GM23248 (cell line): ENCODE measurements at places on chromosomes 7 and 10.
A peak's percentile ranks its signal among the peaks of the same experiment; 100 is the strongest.

- H3K27ac ChIP-seq = no peak overlapping the region
- no peak overlapping the region for H3K4me3 ChIP-seq
- peaks cover 13% of the 10 kb centered on the region; the same call in 1 of the 2 replicates for H3K27me3 ChIP-seq
- no peak for DNase-seq
Observed at GRCh38 chr7:101620991-101621390, 8.1 kb downstream of the MYL10 start.

- no peak overlapping the region for H3K27ac ChIP-seq
- peaks cover 46% of the 10 kb centered on the region for H3K4me1 ChIP-seq
- H3K4me3 ChIP-seq = no peak overlapping the region
- no peak for DNase-seq
Observed at GRCh38 chr10:22615819-22616499, 98.4 kb downstream of the PIP4K2A start.

GRCh38 chr7:152093717-152094116 lies 68.2 kb downstream of the GALNT11 start:
- no peaks in the 10 kb centered on the region for H3K27me3 ChIP-seq
- DNase-seq = no peak
- H3K4me1 ChIP-seq = no peaks in the 10 kb centered on the region
- H3K27ac ChIP-seq = no peak overlapping the region
- no peak overlapping the region for H3K4me3 ChIP-seq

- peak; percentile 83 for DNase-seq
- no peaks in the 10 kb centered on the region for H3K4me1 ChIP-seq
- no peak overlapping the region for H3K27ac ChIP-seq
- H3K27me3 ChIP-seq = peaks cover 12% of the 10 kb centered on the region; the same call in 1 of the 2 replicates
Observed at GRCh38 chr10:13074563-13075451, 25.2 kb upstream of the OPTN start.

DNA sequence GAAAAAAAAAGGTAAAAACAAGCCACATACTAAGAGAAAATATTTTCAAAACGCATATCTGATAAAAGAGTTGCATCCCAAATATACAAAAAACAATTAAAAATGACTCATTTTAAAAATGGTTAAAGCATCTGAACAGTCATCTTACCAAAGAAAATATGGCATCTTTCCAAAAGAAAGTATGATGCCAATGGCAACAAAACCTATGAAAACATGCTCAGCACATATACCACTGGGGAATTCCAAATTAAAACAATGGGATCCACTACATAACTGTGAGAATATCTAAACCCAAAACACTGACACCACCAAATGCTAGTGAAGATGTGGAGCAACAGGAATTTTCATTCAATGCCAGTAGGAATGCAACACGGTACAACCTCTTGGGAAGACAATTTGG lies 39.3 kb downstream of the VSTM2A start:
- no peaks in the 10 kb centered on the region for H3K36me3 ChIP-seq
- H3K4me3 ChIP-seq = no peak overlapping the region
- no peaks in the 10 kb centered on the region for H3K4me1 ChIP-seq

DNA sequence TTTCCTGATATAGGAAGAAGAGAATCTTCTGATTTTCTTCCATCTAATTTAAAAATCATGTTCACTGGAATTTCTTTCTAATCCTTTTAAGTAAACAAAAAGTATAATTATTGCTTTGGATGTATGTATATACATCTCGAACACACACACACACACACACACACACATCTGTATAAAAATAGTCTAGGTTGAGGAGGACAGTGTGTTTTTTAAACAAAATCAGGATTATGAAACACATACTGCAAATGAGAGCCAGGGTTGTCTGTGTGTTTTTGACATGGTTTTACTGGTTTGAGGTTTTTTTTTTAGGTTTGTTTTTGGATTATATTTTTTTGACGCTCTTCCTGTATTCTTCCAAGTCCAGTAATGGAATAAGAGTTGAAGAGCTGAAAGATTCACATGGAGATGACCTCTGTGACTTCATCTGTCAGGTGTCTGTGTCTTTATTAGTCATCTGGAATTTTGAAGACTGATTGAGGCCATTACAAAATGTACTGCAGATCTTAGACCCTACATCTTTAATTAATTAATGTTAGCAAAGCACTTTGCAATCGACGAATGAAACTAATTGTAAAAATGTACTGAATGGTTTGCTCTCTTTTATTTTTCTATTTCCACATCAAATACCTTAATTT lies 237.1 kb downstream of the SUGCT start:
- H3K27ac ChIP-seq = no peak overlapping the region
- H3K36me3 ChIP-seq = no peaks in the 10 kb centered on the region
- H3K27me3 ChIP-seq = no peaks in the 10 kb centered on the region

- peaks cover 22% of the 10 kb centered on the region for H3K4me1 ChIP-seq
- no peaks in the 10 kb centered on the region for H3K27me3 ChIP-seq
- H3K36me3 ChIP-seq = no peaks in the 10 kb centered on the region
- no peak overlapping the region for H3K4me3 ChIP-seq
- H3K27ac ChIP-seq = peak overlapping the region; percentile 41
Observed at GRCh38 chr7:84637568-84638338, 443.2 kb upstream of the SEMA3A start.

GRCh38 chr10:112872728-112873127 lies 77.3 kb upstream of the TCF7L2 start:
- H3K4me3 ChIP-seq = no peak overlapping the region
- no peaks in the 10 kb centered on the region for H3K27me3 ChIP-seq
- no peak for DNase-seq
- H3K4me1 ChIP-seq = peaks cover 8% of the 10 kb centered on the region; the same call in 1 of the 2 replicates

DNA sequence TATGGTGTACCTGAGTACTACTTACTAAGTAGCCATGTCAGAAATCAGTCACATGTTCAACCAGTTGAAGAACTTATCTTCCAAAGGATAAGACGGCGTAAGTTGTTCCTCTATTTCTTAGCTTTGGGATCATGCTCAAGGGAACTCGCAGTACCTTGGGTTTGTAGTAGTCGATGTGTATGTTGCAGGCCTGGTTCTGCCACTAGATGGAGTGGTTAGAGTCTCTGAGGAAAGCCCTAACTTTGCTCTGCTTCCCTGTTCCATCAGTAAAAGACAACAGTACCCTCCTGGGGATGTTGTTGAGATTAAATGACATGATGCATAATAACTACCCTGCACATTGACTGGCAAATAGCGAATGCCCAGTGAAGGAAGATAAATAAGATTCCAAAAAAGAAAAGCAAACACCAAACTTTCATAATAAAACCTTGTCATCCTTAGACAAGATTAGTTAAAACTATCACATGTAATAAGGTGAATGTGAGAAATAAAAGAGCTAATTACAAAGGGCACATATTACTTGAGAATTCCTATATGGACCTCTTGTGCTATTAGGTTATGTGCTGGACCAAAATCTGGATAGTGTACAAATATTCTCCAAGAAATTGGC lies 165.9 kb downstream of the ABCA13 start:
- peak; percentile 37 for DNase-seq
- no peaks in the 10 kb centered on the region for H3K36me3 ChIP-seq
- H3K27ac ChIP-seq = no peak overlapping the region
- H3K4me3 ChIP-seq = no peak overlapping the region

DNA sequence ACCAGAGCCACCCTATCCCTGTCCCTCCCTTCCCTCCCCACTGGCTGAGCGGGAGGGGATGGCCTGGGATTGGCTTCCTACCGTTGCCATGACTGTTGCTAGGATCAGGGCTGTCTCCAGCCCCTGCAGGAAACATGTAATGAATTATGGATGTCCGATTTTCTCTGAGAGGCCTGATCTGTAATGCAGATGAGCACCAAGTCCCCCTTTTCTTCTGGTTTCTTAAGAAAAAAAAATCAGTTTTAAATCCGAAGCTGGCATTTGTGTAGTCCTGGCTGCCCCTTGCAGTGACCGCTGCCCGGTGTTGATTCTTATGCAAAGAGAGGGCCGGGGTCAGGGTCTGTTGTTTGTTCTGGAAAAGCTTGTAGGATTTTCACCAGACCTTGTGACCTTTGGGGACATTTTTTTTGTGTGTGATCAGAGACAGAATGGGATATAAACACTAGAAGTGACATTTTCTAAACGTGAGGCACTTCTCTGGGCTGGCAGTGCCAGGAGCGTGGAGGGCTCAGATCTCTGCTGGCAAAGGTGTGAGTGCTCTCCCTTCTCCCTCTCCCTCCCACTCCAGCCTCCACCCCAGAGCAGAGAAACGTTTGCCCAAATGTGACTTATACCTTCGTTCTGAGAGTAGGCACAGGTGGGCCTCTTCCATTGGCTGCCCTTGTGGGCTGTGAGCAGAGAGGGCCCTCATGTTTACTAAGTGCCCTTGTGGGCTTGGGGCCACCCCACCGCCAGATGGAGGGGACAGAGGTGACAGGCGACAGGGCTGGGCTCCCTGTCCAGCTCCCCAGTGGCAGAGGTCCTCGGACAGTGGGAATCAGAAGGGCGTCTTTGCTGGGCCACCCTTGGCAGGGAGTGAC lies 127.5 kb downstream of the DNAJB6 start:
- no peaks in the 10 kb centered on the region for H3K4me1 ChIP-seq
- H3K27ac ChIP-seq = no peak overlapping the region
- H3K36me3 ChIP-seq = no peaks in the 10 kb centered on the region
- no peak overlapping the region for H3K4me3 ChIP-seq
- no peak for DNase-seq

DNA sequence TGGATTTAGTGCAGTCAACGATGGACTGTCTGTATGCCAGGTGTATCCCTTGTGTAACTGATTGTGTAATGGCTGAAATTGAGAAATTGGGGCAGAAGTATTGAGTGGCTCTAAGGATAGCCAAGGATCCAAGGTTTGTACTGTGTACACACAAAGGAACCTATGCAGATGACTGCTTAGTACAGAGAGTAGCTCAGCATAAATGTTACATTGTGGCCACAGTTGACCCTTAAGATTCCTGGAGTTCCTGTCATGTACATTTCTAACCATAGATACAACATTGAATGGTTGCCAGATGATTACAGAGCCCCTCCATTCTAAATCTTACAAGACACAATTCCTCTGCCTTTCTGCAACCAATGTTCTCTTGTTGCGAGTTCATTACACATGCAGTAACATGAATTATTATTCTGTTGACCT lies 25.3 kb downstream of the CCDC126 start:
- H3K27me3 ChIP-seq = no peaks in the 10 kb centered on the region
- no peak overlapping the region for H3K27ac ChIP-seq
- no peaks in the 10 kb centered on the region for H3K4me1 ChIP-seq
- H3K36me3 ChIP-seq = no peaks in the 10 kb centered on the region
- DNase-seq = no peak

DNA sequence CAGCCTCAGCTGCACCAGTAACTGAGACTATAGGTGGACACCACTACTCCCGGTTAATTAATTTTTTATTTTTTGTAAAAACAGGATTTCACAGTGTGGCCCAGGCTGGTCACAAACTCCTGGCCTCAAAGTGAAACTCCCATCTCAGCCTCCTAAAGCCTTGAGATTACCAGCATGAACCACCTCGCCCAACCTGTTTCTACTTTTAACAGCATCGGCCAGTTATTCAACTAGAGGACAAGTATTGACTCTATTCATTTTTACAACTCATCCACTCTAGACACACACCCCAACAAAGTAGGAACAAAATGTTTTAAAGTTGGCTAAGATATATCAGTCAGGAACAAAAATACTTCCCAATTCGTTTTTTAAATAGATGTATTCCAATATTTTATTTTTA lies 334.8 kb downstream of the PARD3 start:
- DNase-seq = no peak
- H3K4me3 ChIP-seq = no peak overlapping the region
- peaks cover 6% of the 10 kb centered on the region; the same call in 1 of the 2 replicates for H3K4me1 ChIP-seq
- no peak overlapping the region for H3K27ac ChIP-seq
- H3K36me3 ChIP-seq = no peaks in the 10 kb centered on the region

DNA sequence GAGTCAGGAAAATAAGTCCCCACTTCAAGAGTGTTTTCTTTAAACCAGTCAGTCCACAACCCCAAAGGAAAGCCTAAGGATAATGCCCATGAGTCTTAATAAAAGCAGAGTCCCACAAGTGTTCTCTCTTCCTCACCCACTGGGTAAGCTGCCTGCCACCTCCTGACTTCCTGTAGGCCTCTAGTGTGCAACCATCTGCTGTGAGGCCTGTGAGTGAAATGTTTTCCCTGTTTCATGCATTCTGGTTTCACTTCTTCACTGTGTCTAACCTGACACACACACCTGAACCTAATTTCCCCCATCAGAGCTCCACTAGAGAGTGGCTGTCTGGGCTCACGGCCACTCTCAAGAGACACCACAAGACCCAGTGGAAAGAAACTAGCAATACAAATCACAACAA lies 38.9 kb upstream of the GDF10 start:
- no peak overlapping the region for H3K27ac ChIP-seq
- H3K4me3 ChIP-seq = no peak overlapping the region
- no peaks in the 10 kb centered on the region for H3K4me1 ChIP-seq

- H3K27me3 ChIP-seq = no peaks in the 10 kb centered on the region
- H3K36me3 ChIP-seq = no peaks in the 10 kb centered on the region
- DNase-seq = no peak
- H3K27ac ChIP-seq = no peak overlapping the region
Observed at GRCh38 chr7:133625046-133625445, 372.2 kb downstream of the EXOC4 start.

DNA sequence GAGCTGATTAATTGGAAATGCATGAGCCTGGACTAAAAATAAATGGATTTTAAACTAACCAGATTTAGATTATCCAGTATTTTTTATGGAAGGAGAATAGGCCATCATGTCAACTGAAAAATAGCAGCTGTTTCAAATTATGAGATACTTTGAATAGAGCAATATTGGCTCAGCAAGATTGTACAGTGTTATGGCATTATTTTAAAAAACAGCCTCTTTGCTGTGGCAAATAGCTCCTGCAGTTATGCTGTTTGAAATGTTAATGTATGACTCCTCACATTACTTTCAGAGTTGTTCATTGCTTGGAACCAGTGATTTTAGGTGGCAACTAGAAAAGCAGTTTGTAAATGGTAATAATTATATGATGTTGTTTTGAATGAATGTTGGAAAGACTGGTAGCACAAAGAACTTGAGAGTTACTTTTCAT lies 244.5 kb downstream of the KIAA1217 start:
- H3K36me3 ChIP-seq = no peaks in the 10 kb centered on the region
- DNase-seq = peak; percentile 81
- no peaks in the 10 kb centered on the region for H3K27me3 ChIP-seq
- H3K4me3 ChIP-seq = peak overlapping the region; percentile 23; the same call in 1 of the 2 replicates

GRCh38 chr10:118725886-118726500 lies 28.8 kb downstream of the CACUL1 start:
- H3K4me1 ChIP-seq = peaks cover 37% of the 10 kb centered on the region
- H3K4me3 ChIP-seq = no peak overlapping the region
- no peaks in the 10 kb centered on the region for H3K27me3 ChIP-seq
- DNase-seq = peak; percentile 75

DNA sequence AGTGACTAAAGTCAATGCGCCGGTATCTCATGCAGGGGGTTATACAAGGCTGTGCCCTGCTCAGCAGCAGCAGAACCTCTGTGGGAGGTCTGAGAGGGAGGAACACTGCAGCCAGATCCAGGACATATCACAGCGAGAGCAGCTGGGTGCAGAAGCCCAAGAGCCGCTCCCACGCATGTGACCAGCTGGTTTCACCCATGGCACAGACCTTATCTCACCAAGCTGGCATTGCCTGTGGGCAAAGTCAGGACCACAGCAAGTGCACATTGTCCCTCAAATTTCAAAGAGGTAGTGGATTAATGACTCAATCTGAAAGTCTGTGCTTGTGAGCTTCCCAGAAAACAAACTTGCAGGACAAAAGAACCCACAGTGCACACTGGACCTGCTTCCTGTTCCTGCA lies 31.6 kb upstream of the AKR1C1 start:
- no peak for DNase-seq
- H3K27ac ChIP-seq = no peak overlapping the region
- H3K36me3 ChIP-seq = no peaks in the 10 kb centered on the region

- no peaks in the 10 kb centered on the region for H3K36me3 ChIP-seq
- no peaks in the 10 kb centered on the region for H3K4me1 ChIP-seq
- DNase-seq = no peak
Observed at GRCh38 chr7:115831371-115831770, 199.2 kb downstream of the TFEC start.
